ENCODE measurements at places on chromosomes 12 and 14. TPM values are rescaled to one million over a fixed set of nuclear protein-coding genes. Genes with fewer than 3 reads are reported as not detected.

- no peak for DNase-seq
Observed at GRCh38 chr14:50882932-50883826, 11.3 kb downstream of the ABHD12B start.

DNA sequence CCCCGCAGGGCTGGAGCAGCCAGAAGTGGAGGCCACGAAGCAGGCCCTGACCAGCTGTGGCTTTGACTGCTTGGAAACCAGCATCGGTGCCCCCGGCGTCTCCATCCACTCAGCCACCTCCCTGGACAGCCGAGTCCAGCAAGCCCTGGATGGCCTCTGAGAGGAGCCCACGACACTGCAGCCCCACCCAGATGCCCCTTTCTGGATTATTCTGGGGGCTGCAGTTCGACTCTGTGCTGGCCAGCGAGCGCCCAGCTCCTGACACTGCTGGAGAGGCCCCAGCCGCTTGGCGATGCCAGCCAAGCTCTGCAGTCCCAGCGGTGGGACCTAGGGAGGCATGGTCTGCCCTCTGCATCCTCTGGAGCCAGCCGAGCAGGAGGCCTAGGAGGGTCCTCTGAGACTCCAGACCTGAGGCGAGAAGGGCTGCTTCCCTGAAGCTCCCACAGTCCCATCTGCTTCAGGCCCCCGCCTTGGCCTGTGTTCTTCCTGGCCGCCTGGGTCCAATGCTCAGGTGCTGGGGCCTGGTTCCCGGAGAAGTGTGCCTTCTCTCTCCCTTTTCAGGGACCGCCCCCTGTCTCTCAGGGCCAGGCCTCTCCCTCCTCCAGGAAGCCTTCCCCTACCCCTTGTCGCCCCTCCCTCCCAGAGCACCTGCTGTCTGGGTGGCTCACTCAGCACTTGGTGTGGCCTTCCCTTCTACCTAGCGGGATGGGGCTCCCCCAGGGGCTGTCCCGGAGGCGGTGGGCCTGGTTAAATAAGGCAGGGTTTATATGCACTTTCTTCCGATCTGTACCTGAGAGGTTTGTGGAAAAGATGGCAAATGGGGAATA, 23.0 kb downstream of the MVK start:
- DNase-seq, result no peak

DNA sequence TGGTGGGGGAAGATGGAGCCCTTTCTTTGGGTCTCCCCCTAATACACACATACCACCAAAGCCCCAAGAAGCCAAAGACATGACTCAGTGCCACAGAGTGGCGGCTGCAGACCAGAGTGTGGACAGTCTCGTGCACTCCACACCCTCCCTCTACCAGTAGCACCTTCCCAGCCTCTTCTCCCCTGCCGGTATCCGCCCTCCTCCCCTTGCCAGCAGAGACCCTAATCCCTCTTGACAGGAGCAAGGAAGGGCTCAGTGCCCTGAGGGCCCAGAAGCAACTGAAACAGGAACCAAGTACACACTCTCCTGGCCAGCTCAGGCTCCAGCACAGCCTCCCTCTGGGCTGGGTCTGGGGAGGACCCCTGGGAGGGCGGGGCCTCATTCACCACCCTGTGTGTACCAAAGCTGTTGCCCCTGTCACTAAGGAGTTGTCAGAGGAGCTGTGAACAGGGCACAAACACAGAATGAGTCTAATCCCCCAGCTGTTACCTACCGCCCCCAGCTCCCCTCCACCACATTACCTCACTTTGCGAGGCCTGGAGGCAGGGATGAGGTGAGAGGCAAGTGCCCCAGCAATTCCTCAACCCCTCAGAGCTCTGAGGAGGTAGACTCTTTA, 8.2 kb downstream of the SPRYD3 start:
- DNase-seq, result no peak

DNA sequence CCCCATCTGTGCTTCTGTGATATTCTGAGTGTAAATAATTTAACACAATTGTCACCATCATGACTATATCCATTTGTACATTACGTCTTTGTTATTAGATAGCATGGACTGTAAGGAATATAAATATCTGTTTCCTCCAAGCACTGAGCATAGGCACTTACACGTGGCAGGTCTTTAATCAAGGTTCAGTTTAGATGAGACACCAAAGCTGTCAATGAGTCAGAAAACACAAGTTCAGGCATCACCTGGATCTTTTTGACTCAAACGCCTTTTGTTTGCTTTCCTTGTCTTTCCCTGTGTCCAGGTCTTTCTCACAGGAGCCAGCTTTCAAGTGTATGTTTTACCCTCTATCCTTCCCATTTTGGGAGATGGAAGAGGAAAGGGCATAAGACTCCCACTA, 163.2 kb upstream of the CCDC198 start:
- no peak for DNase-seq

DNA sequence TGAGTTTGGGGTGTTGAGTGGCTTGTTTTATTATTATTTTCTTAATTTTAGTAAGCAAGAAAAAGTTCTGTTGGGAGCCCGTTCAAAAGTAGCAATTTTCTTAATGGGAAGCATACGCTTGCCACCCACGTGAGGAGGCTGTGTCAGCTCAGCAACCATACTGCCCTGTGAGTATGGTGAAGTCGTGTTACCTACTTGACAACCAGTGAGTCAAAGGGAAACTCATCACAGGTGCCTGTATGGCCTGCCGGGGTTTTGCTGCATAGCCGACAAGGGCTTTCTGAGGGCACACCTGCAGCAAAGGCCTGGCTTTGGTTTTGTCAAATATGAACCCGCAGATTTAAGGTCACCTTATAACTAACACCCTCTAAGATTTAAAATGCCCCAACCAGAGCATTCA, 31.1 kb downstream of the PITPNM2 start:
- DNase-seq, result peak; percentile 45

DNA sequence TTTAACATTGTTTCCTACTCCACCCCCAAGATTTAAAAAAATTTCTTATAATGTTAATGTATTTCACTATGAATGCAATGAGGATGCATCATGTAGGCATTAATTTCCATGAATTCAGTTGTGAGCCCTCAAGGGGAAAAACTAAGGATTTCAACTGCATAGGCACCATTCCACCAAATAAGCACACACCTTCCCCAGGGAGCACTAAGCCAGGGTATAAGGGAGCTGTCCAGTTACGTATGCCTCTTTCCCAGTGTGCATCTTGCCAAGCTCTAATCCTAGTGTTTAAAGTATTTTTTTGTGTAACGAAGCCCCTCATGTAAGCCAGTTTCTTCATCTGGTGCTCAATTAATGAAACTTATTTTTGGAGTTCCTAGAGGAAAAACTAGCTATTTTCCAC, 6.6 kb downstream of the FERMT2 start:
- DNase-seq, result no peak

GRCh38 chr14:66359500-66359899, 126.7 kb upstream of the CCDC196 start:
- no peak for DNase-seq

DNA sequence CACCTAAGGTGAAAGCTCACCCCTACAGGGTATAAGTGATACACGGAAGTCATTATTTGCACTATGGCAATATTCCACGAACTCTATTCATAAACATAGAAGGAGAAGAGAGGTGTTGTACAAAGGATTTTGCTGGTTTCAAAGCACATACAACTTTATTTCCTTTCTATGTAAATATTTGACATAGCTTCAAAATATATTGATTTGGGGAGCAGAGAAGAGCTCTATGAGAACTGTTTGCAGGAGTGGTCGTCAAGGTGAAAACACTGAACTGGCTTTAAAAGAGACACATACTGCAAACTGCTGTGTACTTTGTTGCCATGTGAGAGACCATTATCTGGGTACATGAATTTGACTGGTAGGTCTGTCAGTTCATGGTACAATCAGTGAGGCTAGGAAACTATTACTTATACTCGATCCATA, 16.7 kb downstream of the CNIH1 start:
- no peak for DNase-seq

- no peak for DNase-seq
Observed at GRCh38 chr14:85987907-85988306, 458.0 kb downstream of the FLRT2 start.

- DNase-seq, result no peak
Observed at GRCh38 chr12:66438601-66439000, 136.3 kb downstream of the HELB start.

GRCh38 chr12:122471324-122472226, 29.2 kb downstream of the ZCCHC8 start:
- DNase-seq, result peak; percentile 68

DNA sequence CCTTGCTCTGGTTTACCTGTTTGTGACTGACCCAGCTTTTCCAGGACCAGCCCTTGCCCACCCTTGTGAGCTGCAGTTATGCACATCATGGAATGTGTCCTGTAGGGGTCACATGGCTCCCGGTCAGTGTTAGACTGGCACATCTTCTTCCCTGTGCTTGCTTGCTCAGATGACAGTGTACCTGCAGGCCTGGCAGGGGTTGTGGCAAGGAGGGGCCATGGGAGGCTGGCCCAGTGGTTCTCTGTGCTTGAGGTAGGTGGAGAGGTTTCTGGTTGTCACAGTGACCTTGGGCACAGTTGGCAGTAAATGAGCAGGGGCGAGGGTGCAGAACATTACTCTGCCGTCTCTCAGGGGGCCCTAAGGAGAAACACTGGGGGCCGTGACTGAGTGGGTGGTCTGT, 27.6 kb upstream of the RD3L start:
- no peak for DNase-seq

DNA sequence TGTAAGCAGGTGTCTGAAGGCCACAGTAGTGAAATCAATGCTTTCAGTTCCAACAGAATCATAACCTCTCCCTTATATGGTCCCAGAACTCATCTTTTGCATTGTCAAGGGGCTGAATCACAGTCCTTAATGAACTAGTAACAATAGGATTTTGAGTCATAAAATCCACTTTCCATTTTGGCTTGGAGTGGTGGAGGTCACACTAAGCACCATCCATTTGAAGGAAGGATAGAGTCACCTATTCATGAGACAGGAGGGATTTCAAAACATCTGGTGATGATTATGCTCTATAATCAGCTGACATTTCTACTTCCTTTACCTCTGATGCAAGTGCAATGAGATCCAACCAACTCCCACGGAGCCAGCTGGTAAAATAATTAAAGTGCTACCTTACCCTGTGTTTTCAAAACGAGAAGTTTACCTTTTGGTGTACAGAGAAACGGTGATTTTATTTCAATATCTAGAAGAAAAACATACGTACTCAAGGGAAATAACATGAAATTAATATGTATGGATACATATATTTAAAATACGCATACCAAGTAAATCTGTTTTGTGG, 59.1 kb downstream of the TMEM132D start:
- DNase-seq, result no peak

DNA sequence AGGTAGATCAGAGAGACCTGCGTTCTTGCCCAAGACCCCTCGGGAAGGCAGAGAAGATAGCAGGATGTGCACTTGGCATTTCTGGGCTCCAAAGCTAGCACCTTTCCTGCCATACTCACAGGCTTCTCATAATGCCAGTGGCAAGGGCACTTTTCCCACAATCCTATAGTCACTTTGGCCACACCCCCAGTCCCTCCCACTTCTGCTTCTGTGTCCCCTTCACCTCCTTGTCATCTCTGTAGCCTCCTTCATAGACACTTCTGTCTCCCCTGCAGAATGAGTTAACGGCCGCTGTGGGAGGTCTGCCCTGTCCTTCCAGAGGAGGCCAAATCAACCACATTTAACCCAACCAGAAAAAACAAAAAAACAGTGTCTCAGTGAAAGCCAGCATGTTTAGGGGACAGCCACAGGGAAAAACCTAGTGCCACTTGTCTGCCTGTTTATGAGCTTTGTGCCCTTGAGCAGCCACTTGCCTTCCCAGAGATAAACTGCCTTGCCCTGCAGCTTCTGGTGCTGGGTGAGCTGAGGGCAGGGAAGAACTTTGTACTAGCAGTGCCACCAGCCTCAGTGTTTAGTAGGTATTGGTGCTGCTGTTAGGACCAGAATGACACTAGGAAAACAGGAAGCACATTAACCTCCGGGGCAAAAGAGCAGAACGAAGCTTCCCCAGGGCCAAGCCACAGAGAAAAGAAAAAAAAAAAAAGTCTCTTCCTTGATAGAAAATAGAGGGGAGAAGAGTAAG, 193.0 kb upstream of the PWP1 start:
- DNase-seq, result no peak

DNA sequence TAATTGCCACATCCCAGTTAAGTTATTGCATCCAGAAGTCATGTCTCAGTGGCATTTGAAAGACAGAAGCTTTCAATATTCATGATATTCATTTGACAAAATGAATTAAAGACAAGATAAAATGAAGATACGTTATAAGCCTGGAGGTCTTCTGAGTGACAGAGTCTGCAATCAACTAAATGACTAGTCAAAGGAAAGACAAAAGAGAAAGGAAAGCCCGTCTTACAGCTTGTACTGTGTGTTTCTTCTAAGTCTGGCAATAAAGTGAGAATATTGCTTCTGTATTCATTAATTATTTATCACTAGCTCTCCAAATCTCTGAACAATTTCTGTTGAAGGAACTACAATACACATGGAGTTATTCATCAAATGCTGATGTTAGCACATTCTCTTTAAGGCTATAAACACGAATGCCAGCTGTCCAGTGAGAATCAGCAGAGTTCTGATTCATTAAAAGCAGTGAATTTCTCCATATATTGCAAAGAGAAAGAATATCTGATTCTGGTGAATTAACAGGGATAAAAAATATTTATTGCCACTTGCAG, 70.7 kb downstream of the ATXN7L3B start:
- no peak for DNase-seq

DNA sequence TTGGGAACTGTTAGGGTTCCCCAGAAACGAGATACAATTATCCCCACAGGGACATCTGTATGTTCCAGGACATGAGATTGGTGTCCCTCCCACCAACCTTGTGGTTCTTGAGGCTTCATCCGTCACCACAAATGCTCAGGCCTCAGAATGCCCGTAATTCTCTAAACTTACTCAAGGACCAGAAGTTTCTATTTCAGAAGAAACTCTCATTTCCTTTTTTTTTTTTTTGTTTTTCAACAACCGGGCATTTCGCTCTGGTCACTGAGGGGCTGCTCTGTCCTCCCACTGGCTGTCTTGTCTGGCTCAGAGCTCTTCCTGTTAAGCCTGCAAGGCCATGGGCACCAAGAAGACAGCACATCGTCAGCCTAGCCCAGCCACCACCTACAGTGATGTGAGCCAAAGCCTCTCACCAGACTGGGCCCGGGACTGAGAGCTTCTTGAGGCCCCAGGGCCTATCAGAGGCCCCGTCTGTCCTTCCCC, 36.2 kb downstream of the VDR start:
- DNase-seq, result no peak

DNA sequence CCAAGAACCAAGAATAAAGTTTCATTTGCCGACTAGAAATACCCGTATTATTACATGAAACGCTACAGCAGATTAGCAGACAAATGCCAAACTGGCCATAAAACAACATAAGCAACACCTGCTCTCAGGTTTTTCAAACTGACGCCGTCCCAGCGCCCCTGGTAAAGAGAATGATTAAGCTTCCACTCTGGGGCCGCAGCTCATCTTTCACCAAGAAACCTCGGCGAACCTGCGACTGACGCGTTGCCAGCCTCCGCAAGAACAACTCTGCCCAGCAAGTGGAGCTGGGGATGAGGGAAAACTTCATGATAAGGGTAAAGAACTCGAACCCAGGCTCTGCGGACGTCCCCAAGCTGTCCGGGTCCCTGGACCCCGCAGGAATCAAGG, 530 bp downstream of the ARL1 start:
- DNase-seq, result peak; percentile 2

GRCh38 chr14:25017562-25017961, 32.4 kb downstream of the STXBP6 start:
- no peak for DNase-seq

The NTF3 gene
- not detected for total RNA-seq

The SMAGP gene
- 4.2 TPM for total RNA-seq

The BRAP gene
- 23.4 TPM for total RNA-seq

The OXA1L gene
- total RNA-seq, result 148 TPM

The RTL1 gene
- total RNA-seq, result not detected

The LTB4R gene
- 14.2 TPM for total RNA-seq

The KLRC1 gene
- not detected for total RNA-seq
